H7 (cell line): ENCODE measurements at places on chromosomes 12 and 14. TPM values are rescaled to one million over a fixed set of nuclear protein-coding genes. Genes with fewer than 3 reads are reported as not detected.

Gene PARP11
- 4.0 and 4.9 TPM in 2 replicates for total RNA-seq

Gene GSG1
- 0.07 TPM in 1 of 2 replicates, not detected in the other for total RNA-seq

Gene B4GALNT1
- 0.59 and 0.70 TPM in 2 replicates for total RNA-seq

Gene LARP4
- 23.1 and 24.7 TPM in 2 replicates for total RNA-seq

Gene ENDOU
- total RNA-seq: not detected in 2 replicates

Gene PRR4
- 0.78 and 2.1 TPM in 2 replicates for total RNA-seq
